ENCODE measurements at places on chromosomes 1 and 21. TPM values are rescaled to one million over a fixed set of nuclear protein-coding genes. Genes with fewer than 3 reads are reported as not detected.

DNA sequence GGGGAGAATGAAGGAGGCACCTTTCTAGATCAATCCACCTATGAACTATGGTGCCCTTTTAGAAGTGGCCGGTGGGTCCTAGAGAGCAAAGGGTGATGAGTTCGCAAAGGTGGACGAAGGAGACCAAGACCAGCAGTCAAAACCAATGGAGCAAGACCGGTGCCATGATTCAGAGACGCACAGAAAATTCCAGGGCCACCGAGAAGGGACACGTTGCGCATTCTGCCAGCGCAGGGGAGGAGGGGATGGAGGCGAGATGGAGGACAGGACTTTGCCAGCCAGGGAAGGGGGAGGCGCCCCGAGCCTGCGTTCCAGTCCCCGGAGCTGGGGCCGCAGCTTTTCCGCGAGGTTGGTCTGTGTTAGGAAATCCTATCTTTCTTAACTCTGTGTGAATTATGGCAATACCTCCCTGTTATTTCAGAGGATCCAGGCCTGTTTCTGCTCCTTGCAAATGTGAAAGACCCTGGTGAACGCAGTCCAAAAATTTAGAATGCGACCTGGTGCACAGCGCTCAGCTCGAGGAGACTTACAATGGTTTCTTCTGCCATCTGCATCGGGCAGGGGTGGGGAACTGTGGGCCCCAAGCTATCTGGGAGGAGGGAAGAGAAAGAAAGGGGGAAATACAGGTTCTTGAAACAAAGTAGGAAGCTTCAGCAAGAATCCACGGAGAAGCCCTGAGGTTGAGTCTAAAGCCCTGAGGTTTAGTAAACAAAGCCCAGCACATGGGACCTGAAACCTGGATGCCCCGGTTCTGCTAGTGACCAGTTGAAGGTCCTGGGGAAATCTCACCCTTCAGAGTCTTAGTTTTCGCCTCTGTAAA, 129.4 kb downstream of the MRPS6 start:
- peak; percentile 84 for DNase-seq

DNA sequence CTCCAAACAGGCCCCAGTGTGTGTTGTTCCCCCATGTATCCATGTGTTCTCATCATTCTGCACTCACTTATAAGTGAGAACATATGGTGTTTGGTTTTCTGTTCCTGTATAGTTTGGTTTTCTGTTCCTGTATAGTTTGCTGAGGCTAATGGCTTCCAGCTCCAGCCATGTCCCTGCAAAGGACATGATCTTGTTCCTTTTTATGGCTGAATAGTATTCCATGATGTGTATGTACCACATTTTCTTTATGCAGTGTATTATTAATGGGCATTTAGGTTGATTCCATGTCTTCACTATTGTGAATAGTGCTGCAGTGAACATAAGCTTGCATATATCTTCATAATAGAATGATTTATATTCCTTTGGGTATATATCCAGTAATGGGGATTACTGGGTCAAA, 111.8 kb downstream of the MAN1A2 start:
- DNase-seq = no peak

DNA sequence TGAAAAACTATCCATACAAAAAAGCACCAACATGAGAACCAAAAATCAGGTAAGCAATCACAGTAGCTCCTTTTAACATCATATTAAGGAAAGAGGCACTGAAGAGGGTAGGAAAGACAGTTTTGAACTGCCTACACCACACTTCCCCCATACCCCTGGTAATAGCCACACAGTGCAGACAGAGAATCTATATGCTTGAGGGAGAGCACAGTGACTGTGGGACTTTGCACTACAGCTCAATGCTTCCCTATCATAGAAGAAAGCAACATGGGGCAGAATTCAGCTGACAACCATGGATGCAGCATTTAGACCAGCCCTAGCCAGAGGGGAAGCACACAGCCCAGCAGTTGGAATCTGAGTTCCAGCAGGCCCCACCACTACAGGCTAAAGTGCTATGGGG, 7.9 kb upstream of the TEX50 start:
- DNase-seq = no peak

DNA sequence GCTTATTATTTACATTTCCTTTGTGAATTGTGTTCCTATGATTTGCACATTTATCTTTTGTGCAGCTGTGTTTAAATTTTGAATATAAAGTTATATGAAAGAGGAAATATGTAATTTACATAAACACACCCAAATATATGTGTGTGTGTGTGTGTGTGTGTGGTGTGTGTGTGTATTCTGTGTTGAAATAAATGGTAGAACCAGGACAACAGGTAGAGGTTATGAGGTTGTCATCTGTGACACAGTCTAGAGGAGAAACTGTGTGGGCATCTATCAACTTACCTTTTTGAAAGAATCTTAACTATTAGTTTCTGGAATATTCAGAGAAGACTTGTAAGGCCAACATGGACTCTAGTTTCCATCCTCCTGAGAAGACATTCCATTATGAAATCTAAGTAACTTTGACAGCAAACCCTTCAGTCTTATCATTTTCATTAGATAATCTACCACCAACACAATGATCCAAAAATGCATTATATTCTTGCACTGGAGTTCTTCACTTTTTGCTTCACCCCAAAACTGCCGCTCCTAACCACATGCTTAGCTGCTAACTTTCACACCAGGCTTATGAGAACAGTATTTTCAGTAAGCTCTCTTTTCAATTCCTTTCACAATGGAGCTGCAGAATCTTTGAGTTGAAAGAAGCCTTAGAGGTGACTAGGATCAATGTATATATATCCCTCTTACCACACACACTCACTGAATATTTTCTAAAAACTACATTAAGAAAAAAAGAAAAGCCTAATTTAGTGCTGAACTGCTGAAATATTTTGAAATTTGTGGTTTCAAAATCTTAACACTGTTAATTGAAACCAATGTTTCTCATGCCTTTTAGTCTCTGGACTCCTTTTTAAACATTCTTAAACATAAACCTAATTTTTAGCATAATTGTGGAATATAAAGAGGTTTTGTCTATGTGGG, 21.8 kb downstream of the PTPRC start:
- DNase-seq = no peak

- no peak for DNase-seq
Measured at GRCh38 chr1:176338877-176339276, 124.1 kb upstream of the PAPPA2 start.

- no peak for DNase-seq
Measured at GRCh38 chr1:204736836-204737235, 51.3 kb upstream of the LRRN2 start.

- no peak for DNase-seq
Measured at GRCh38 chr1:47646676-47647075, 208.8 kb downstream of the FOXD2 start.

GRCh38 chr1:22111115-22111514, 31.8 kb downstream of the WNT4 start:
- DNase-seq = no peak

GRCh38 chr1:221059506-221059905, 180.3 kb downstream of the HLX start:
- DNase-seq = no peak

DNA sequence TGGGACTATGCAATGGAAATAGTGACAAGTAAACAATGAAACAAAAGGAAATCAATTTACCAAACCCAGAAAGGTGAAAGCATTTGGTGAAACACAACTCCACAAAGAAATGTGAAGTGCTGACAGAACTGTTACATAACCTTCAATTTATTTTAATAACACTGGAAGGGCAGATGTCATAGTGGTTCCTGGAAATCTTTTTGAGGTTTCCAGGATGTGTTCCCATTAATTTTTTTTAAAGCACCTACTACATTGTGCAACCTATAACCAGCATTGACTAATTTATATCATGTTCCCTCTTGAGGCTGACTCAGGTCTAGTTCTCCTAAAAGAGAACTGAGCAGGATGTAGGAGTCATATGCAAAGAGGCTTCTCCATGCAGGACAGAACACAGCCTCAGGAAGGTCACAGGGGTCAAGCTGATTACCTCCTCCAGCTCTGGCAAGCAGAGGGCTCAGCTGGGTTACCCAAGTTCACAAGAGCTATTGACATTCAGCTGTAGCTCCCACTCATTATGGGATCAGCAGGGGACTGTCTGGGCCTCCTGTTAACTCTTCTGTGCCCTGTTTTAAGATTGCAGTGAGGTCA, 157.1 kb upstream of the NRIP1 start:
- DNase-seq = no peak

GRCh38 chr1:155012026-155012546, 9.5 kb downstream of the ZBTB7B start:
- peak; percentile 90 for DNase-seq

GRCh38 chr1:43286115-43286514, 734 bp upstream of the C1orf210 start:
- DNase-seq = peak; percentile 35

- no peak for DNase-seq
Measured at GRCh38 chr1:26719205-26719604, 23.4 kb downstream of the ARID1A start.

- DNase-seq = no peak
Measured at GRCh38 chr1:209714338-209714737, 9.7 kb downstream of the HSD11B1 start.

GRCh38 chr1:240946926-240947325, 335.0 kb upstream of the GREM2 start:
- DNase-seq = no peak

DNA sequence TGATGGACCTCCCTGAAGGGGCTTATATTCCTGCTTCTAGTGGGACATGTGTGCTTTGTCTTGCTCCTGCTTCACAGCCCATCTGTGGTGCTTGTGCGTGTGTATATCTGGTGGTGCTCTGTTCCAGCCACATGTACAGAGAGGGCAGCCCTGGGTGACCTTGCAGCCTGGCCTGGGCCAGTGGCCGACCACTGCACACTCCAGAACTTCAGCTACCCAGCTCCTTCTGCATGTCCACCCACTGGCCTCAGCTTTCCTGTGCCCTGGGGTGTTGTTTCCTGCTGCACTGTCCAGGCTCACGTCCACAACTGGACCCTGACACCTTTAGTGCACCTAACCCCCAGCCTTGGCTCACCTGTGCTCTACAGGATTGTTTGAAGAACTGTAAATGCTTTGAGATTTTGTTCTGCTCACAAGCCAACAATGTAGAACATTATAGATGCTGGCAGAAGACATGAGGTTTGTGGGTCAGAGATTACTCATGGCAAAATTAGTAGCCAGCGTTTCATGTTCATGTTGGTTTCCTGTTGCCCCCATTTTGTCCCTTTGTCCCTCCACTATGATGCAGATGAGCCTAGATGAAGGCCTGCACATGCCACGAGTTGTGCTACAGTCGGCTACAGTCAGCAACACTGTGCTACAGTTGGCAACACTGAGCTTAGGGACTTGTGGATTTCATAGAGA, 5.3 kb upstream of the S100B start:
- DNase-seq = no peak

DNA sequence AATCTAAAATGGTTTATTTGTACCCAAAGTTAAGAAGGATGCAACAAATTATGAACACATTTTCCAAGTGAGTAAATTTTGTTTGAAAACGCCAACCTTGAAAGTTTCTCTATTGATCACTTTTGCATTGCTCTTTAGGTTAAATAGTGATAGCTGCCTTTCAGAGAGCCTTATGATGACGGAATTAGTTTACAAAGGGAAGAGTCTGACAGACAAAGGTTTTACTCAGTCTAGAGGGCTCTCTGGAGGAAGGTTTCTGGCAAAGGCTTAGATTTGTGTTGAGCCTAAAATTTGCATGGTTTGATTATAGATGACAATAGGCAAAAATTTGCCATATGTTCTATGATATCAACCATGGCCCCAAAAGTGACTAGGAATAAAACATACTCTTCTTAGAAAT, 95.9 kb upstream of the RUNX1 start:
- DNase-seq = no peak

The SPRR2A gene
- not detected for total RNA-seq

The KCNA3 gene
- 0.82 TPM for total RNA-seq

The CDA gene
- 1.8 TPM for total RNA-seq

The C1orf185 gene
- total RNA-seq = not detected

The GPR61 gene
- not detected for total RNA-seq
